Stimulated activated CD8-positive, alpha-beta memory T cell treated with anti-CD3 and anti-CD28 coated beads, Interleukin-15, amount 100 ng/mL, for 24 hours (primary cell): ENCODE measurements at places on chromosomes 2 and 18.

DNA sequence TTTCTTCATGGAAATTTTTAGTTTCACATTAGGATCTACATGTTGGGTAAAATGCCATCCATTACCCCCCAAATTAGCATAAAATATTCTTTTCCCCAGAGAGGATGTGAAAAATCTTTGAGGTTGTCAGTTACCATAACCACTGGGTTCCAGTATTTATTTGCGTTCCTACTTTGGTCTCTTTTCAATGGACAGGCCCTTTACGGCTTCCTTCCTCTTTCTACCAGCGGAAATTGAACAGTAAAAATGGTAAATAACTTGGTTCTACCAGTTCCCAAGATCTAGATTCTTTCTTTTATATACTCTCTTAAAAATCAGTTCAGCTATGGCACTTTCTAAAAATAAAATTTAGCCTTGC is 169.2 kb upstream of the APCDD1 start:
- DNase-seq = no peak

DNA sequence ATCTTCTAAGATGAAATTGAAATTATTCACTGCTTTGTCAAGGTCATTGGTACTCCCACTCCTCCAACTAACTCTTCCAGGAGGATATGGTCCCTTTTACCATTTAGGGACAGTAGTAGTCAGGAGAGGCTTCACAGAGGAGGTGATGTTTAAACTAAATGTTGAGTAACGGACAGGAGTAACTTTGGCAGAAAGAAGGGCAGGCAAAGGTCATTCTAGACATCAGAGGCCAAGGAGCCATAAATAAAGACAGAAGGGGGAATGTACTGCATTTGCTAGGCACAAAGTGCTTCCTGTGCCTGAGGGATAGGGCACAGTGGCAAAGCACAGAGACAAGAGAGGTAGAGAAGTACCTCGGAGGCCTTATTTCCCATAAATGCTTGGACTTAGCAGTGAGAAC is 14.6 kb upstream of the ACMSD start:
- DNase-seq = no peak

DNA sequence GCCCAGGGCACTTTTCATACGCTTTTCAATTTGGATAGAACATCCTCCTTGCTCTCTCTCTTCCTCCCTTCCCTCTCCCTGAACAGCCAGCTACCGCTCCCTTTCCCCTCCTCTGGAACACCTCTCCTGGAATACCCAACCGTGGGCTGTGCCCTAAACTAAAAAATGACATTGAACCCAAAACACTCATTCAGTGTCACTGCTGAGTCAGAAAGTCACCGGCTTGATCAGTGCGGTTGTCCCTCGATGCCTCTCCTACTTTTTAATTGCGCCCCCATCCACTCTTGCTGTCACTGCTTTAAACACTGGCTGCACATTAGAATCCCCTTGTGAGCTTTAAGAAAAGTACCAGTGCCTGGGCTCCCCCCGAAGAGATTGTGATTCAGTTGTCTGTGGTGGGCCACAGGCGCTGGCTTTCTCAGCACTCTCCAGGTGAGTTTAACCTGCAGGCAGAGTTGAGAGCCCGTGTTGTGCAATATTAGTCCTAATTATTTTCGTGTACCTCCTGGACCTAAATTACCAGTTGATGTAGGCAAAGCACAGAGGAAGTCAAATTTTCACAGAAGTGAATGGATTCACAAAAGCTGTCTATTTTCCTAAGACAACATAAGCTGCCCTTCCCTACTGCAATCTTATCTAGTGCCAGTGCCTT is 302.0 kb downstream of the PRKCE start:
- no peak for DNase-seq

DNA sequence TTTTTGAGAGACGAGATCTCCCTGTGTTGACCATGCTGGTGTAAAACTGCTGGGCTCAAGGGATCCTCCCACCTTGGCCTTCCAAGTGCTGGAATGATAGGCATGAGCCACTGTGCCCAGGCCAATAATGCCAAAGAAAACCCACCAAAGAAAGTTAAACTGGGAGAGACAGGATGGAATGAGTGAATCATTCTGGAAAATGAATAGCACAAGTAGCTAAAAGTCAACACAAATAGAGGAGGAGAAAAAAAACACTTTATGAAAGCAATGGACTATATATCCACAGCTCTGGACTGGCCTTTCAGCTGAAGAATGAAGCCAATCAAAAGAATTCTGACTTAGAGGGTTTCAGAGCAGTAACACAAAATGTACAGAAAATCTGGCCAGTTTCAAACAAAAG is 23.9 kb downstream of the IAH1 start:
- DNase-seq = no peak

DNA sequence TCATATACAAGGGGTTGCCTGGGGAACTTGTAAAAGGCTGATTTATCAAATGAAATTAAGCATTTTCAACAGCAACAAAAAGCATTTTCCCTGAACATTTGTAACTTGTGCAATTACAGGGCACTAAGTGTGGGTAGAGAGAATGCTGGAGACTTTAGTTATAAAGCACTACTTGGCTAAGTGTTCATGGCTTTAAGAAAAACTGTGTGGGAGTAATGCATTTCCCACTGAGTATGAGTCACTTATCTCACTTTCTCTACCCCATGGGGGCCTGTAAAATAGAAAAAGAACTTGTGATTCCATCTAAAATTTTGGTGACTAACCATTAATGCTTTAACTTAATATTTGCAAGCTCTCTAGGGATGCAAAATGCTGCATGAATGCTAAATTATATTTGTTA is 193.4 kb downstream of the CCDC102B start:
- no peak for DNase-seq

DNA sequence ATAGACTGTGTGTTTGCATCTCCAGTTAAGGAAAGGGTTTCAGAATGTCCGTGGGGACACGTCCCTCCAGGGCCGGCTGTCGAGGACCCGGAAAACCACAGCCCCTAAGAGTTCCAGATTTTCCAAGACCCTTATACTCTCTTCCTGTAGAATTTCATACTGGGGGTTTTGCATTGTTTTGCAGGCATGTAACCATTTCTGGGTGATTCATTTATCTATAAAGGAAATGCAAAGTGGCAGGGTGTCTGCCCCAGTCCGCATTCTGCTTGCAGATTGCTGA is 8.5 kb downstream of the SP9 start:
- no peak for DNase-seq

DNA sequence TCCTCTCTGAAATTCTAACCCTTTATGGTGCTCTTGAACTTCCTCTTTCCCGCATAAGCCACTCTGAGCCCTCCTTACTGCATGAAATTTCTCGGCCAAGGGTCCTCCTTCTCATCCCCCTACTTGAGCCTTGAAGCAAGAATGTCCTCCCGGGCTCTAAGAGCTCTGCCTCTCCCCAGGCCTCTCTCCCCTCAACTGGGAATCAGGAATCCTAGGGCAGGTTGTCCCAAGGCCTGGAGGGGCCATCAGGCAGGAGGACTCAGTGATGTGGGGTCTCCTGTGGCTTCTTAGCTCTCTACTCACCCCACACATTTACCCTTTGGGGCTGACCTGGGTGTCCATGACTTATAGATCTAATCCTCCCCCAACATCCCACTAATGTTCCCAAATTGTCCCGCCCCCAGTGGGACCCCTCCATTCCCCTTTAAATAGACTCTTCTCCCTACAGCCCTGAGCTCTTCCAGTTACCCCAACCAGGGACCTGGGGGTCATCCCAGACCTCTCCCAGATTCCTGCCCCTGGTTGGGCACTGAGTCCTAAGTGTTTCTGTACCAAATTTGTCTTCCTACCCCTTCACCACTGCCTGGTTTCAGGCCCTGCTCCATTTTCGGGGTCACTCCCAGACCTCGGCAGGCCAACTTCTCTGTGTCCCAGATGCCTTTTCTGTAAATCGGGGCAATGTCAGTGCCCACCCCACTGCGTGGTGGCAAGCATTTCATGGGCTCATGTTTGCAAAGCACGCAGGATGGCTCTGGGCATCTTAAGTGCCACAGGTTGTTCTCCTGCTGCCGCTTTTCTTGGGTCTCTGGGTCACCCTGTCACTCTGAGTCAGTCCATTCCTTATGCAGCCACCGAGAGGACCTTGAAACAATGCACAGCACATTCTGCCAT is 171.2 kb downstream of the ASB1 start:
- DNase-seq = no peak
